Stimulated activated CD4-positive, alpha-beta T cell treated with anti-CD3 and anti-CD28 coated beads, Interleukin-15, amount 100 ng/mL, for 1 hour (primary cell): ENCODE measurements at places on chromosomes 12 and 14.

GRCh38 chr14:55031190-55031589 is 4.2 kb downstream of the SOCS4 start:
- no peak for DNase-seq

DNA sequence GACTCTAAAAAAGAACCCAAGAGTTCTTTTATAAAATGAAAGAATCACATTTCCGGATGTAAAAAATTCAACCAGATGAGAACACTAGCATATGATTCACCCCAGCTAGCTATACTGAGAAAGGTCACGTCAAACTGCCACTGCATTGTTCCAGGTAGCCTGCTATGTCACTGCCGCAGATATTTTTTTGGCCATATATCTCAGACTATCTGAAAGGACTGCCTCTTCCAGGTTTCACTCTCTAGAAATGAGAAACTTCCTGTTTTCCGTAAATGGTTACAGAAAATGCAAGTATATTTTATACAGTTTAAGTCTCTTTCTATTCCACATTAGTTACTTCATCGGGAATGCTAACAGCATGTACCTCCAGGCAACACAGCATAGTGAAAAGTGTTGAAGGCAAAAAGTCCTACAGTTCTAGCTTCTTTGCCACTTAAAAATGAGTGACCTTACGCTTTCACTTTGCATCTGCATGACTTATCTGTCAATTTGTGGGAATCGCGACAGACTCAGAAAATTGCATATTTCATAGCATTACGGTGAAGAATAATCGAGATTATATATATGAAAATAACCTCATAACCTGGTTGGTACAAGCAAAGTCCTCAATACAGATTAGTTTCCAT is 105.2 kb downstream of the MED13L start:
- no peak for DNase-seq

DNA sequence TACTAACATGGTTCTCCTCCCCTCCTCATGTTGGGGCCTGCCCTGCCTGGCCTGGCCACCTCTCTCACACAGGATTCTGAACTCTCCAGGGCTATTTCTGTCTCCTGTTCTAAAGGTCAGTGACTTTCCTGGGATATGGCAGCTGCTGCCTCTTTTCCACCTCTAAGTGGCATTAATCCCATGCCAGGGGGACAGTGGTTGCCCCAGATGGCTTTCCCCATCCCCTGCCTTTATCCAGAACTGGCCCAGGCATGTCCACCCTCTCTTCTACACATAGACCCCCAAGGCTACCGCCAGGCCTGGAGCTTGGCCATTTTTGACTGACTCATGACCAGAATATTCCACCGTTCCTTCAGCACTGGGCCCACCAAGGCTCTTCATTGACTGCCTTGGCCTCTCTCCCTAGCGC is 90.4 kb downstream of the IRF2BPL start:
- no peak for DNase-seq

GRCh38 chr14:101225157-101226152 is 321.9 kb upstream of the RTL1 start:
- no peak for DNase-seq

DNA sequence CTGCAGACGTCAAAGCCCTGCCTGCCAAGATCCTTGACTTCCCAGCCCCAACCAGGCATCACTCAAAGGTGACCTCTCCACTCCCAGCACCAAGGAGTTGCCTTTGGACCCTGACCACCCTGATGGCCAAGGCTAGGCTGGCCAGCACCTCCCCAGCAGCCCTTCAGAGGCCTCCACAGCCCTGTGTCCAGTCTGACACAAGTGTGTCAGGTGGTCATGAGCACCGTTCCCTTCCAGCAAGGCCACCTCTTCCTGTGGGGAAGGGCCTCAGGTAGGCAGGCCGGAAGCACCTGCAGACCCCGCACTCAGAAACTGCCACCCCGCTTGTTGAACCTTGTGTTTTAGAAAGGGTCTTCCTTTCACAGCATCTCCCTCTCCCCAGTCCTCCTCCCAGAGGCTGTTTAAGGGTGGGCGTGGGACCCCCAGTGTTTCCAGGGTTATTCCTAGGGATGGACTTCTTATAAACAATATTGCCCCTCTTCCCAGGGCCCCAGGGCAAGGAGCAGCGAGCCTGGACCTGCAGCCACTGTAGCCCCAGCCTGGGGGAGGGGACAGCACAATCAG is 13.2 kb upstream of the INF2 start:
- DNase-seq: no peak

DNA sequence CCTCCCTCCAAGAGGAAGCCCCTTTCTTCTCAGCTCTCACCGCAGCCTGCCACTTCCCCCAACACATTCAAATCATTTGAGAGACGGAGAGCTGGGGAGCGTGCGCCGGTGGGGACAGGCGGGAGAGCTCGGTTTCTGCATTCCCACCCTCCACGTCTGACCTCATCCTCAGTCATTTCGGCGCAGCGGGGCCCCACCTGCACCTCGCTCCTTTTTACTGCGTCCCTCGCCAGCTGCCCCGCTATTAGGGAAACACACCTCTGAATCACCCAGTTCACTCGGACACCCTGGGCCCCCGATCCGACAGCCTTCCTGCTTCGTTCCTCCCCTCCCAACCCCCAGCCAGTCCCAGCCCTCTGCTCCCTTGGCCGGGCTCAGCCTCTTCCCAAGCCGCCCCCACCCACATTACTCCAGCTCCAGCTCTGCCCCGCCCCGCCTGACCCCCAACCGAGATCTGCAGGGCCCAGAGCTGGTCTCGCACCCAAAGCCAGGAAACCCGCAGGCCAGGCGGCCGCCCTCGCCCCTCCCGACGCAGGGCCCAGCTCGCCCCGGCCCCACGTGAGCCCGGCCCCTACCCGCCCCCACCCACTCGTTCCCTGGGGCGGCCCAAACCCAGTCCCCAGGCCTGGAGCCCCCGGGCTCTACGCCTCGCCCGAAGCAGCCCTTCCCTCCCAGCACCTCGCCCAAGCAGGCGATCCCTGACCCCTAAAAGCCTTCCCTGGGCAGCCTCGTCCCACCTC is 783 bp downstream of the CORO1C start:
- DNase-seq: peak; percentile 9

DNA sequence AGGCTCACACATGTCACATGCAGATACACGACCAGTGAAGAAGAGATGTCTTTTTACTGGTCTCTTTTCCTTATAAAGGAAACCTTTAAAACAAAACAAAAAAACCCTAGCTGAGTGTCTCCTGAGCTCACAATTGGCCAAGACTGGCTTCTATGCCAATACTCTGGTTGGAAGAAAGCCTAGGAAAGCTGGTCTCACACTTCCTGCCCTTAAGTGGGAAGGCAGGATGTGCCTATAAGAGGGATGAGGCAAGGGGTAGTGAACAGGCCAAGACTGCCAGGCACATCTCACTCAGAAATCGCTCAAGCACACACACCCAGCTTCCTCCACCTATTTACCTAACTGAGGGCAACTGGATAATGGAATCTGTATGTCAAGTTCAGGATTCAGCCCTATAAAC is 50.0 kb downstream of the SOCS2 start:
- DNase-seq: no peak

DNA sequence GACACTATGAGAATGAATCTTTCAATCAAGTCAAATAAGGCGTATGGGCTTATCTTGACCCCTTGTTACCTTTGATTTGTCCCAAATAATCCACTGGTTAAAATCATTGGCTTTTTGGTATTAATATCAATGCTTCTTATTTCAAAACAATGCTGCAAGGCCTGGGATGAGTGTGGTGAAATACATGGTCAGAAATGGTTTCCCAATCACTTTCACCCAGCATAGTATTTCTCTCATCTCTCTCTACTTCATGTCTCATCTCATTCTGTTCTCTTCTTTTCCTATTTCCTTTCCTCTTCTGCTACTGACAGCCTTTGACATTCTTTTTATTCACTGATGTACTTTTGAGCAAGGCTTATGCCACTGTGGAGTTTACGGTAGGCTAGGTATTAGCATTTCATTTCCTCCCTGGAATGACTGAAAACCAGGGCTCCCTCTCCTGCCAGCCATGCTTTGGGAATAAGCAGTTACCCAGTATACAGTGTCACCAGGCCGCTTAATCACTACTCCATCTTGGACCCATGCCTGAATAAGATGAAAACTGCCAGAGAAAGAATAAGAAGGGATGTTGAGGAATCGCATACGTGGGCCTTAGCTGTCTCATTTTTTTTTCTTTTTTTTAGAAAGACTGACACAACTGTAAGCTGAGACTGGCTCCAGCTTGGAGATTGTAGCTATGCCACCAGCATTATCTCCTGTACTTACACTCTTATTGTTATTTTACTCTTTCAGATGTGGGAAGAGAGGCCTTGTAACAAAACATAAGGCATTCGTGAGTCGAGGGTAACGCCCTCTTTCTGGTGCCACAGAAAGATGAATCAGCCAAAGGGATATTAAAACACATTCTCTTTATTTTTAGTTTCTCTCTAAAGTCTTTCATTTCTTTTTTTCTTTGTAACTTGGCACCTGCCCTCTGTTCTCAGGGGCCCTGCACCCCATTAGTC is 53.5 kb downstream of the IGF1 start:
- DNase-seq: no peak

DNA sequence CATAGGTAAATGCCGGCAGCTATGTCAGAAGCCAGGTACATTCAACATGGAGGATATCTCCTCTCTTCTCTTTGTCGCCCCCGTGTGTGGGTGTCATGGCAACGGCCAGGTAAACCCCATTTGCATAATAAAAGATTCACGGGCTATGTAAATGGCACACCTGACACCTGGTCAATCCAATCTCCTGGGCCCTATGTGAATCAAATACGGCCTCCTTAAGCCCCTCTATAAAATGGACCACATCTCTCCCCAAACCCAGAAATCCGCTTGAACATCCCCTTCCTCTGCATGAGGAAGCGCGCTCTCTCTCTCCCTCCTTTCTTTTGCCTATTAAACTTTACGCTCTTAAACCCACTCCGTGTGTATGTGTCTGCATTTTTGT is 363.7 kb downstream of the SOX5 start:
- no peak for DNase-seq

- no peak for DNase-seq
These were observed 256.4 kb downstream of the NUAK1 start for GRCh38 chr12:105882404-105882803.

DNA sequence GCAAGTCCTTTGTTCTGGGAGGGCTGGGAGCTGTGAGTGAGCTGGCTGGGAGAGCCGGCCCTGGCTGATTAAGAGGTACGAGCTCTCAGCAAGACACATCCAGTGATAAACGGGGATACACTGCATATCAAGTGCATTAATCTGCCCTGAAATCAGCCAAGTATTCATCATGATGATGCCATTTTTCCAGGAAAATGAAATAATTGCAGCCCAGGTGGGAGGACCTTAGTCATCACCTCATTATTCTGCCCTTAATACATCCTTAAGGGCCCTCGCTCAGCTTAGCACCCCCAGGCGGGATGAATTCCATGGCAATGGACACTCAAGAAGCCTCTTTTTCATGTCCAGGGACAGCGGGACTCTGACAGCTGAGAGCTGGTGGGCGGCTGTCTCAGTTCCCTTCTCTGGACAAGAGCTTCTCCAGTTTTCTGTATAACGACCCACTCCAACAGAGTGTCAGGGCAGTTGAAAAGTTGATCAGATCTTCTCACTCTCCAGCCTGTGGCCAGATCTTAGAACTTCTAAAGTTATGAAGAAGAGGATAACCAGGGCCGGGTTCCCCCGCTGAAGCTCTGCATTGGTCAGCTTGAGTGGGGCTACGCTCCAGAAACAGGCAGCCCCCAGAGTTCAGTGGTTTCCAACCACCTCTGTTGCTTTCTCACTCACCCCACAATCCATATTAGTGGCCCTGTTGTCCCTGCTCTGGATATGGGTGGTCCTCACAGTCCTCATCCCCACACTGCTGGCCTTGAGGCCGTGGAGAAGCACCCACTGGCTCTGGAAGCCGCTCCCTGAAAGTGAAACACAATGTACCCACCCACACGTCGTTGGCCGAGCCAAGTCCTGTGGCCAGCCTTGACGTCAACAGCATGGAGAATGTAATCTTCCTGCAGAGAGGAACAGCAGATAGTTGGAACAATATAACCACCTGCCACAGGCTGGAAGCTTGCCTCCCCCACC is 306.2 kb upstream of the DIO3 start:
- DNase-seq: no peak

- DNase-seq: no peak
These were observed 2.8 kb downstream of the TRHDE start for GRCh38 chr12:72274931-72275330.

- no peak for DNase-seq
These were observed 31.2 kb upstream of the VPS33A start for GRCh38 chr12:122297494-122297893.

GRCh38 chr14:92613008-92613658 is 99.6 kb downstream of the RIN3 start:
- DNase-seq: peak; percentile 63

DNA sequence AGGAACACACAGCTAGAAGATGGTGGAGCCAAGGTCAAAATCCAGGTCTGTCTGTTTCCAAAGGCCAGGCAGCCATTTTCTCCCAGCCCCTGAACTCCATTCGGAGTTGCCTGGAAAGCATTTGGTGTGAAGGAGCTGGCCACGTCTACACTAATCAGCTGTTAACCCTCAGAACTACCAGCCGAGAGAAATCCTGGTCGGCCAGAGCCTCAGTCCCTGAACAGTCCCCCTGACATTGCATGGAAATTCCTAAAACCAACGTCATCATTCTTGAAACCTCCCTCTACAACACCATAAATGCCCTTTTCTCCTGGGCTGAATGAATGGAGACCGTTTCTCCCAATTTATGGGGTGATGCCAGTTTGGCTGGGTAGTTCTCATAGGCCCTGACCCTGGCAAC is 245.6 kb downstream of the SLC41A2 start:
- DNase-seq: no peak

GRCh38 chr12:47458279-47458678 is 247.6 kb downstream of the RPAP3 start:
- DNase-seq: no peak

DNA sequence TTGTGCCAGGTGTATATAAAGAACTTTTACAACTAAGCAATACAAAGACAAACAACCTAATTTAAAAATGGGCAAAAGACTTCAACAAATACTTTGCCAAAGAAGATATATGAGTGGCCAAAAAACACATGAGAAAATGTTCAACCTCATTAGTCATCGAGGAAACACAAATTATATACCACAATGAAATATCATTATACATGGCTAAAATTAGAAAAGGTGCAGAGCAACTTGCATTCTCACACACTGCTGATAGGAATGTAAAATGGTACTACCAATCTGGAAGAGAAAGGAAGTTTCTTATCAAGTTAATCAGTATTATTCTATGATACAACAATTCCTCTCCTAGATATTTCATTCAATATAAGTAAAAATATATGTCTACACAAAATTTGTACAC is 131.6 kb upstream of the FRMD6 start:
- no peak for DNase-seq

DNA sequence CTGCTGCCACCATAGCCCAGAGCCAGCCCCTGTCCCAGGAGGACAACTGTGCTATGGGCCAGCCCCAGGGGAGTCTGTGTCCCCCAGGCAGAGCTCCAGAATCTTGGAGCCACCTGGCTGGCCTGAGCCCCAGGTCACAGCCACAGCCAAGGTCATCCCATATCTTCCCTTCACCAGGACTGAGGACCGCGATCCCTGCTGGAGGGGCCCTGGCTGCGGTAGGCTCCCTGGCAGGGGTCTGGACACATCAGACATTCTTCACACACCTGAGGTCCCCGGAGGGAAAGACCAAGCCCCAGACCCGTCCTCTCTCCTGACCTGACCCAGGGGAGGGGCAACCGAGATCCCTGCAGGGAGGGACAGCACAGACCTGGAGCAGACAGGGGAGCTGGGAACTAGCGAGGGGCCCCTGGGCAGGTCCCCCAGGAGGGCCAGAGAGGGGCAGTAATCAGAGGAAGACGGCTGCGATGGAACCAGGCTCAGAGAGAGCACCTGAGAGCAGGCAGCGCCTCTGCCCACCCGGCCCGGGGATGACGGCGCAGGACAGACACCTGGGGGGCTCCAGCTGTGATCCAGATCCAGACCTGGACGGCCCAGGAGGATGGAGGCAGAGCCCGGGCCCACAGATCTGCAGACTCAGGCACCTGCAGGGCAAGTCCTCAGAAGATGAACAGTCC is 103.2 kb upstream of the EIF5 start:
- DNase-seq: no peak
